Testis (tissue), 5 donors: ENCODE measurements at places on chromosomes 12 and 14.

- no peaks in the 10 kb centered on the region for H3K4me1 ChIP-seq
- H3K4me3 ChIP-seq = no peak overlapping the region
- H3K27me3 ChIP-seq = no peaks in the 10 kb centered on the region
- H3K27ac ChIP-seq = no peak overlapping the region
These were observed 20.1 kb upstream of the RIN3 start for GRCh38 chr14:92493492-92493891.

- no peak overlapping the region for H3K27ac ChIP-seq
- no peak for DNase-seq
- H3K4me1 ChIP-seq = no peaks in the 10 kb centered on the region
- no peak overlapping the region for H3K4me3 ChIP-seq
- H3K27me3 ChIP-seq = no peaks in the 10 kb centered on the region
These were observed 239.8 kb upstream of the EGLN3 start for GRCh38 chr14:34190717-34191116.

DNA sequence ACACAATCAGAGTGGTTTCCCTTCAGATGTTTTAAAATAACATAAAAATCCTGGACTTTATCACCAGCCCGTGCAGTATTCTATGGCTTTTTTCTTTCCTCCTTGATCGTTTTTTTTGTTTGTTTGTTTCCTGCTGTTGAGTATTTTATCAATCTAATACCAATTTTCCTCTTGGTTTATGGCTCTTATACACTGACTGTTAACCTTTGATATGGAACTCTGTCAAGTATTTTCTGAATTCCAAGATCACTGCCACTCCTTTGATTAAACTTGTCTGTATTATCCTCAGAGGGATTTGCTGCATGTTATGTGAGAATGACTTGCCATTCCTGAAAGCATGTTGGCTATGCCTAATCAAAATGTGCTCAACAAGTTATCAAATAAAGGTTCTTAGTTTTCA lies 88.4 kb downstream of the PELI2 start:
- DNase-seq = no peak
- no peak overlapping the region for H3K27ac ChIP-seq

DNA sequence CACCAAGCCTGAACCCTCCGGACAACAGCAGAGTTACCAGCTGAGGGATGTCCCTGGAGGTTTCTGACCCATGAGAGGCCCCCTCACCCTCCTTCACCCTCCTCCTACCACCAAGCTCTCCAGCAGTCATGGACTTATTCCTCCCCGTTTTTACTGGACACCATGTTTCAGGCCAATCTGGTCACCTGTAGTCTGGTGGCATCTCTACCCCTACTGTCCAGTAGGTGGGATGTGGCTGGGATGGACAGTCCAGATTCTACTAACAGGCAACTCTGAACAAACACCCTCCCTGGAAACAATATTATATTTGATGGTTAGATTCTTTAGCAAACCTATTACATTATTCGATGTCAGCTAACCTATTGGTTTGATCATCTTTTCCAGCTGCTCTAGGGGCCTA lies 83.2 kb downstream of the SLC38A1 start:
- H3K4me1 ChIP-seq = no peaks in the 10 kb centered on the region
- H3K4me3 ChIP-seq = no peak overlapping the region
- H3K27ac ChIP-seq = no peak overlapping the region
- DNase-seq = no peak

DNA sequence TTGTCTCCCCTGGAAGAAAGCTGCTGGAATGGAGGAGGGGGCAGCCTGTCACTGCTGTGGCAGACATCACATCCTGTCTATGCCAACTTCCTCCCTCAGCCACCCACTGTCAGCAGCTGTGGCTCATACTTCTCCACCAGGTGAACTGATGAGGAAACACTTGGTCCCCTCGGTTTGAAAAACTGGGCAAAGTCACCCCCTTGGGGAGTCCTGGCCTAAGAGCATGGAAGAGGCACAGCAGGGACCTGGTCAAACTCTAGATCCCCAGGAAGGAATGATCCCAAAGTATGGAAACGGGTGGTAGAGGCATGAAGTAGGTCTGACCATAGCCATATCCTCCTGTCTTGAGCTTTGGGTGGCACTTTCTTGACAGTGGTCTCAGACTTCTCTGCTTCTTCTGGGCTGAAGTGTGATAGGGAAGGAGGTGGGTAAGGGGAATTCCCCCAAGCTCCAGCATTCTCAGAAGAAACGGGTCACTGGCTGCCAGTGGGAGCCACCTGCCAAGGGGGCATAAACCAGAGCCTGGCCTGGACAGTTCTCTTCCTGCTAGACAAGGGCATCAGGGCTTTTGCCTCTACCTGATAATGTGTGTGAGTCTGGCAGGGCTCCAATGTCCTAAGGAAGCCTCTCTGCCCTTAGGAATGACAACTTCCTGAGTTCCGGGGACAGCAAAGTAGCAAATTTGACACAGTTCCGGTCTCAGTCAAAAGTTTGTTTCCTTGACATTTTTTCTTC lies 36.0 kb downstream of the FMNL3 start:
- no peaks in the 10 kb centered on the region for H3K27me3 ChIP-seq
- peak; percentile 38 for DNase-seq
- no peaks in the 10 kb centered on the region for H3K36me3 ChIP-seq
- H3K4me3 ChIP-seq = no peak overlapping the region
- H3K27ac ChIP-seq = peak overlapping the region; percentile 96

GRCh38 chr12:124273630-124274029 lies 21.3 kb upstream of the RFLNA start:
- H3K36me3 ChIP-seq = no peaks in the 10 kb centered on the region
- no peak overlapping the region for H3K27ac ChIP-seq

GRCh38 chr14:75615200-75615599 lies 36.8 kb downstream of the FLVCR2 start:
- H3K36me3 ChIP-seq = no peaks in the 10 kb centered on the region
- H3K27ac ChIP-seq = no peak overlapping the region
- no peak for DNase-seq
- H3K4me3 ChIP-seq = no peak overlapping the region
- H3K27me3 ChIP-seq = no peaks in the 10 kb centered on the region
- peaks cover 30% of the 10 kb centered on the region for H3K4me1 ChIP-seq

- no peak for DNase-seq
- H3K36me3 ChIP-seq = no peaks in the 10 kb centered on the region
- no peak overlapping the region for H3K27ac ChIP-seq
- no peaks in the 10 kb centered on the region for H3K4me1 ChIP-seq
- no peaks in the 10 kb centered on the region for H3K27me3 ChIP-seq
These were observed 37.0 kb upstream of the EIF5 start for GRCh38 chr14:103296987-103297386.

GRCh38 chr12:99911081-99911480 lies 73.7 kb downstream of the ANKS1B start:
- no peak overlapping the region for H3K27ac ChIP-seq
- no peaks in the 10 kb centered on the region for H3K4me1 ChIP-seq
- H3K27me3 ChIP-seq = no peaks in the 10 kb centered on the region

- no peaks in the 10 kb centered on the region for H3K36me3 ChIP-seq
- no peaks in the 10 kb centered on the region for H3K4me1 ChIP-seq
- no peaks in the 10 kb centered on the region for H3K27me3 ChIP-seq
- no peak overlapping the region for H3K4me3 ChIP-seq
- no peak overlapping the region for H3K27ac ChIP-seq
These were observed 15.4 kb upstream of the SCAF11 start for GRCh38 chr12:46005823-46006222.

- no peak overlapping the region for H3K27ac ChIP-seq
- H3K36me3 ChIP-seq = no peaks in the 10 kb centered on the region
- peaks cover 2% of the 10 kb centered on the region for H3K4me1 ChIP-seq
- no peaks in the 10 kb centered on the region for H3K27me3 ChIP-seq
- peak; percentile 94 for DNase-seq
- H3K4me3 ChIP-seq = no peak overlapping the region
These were observed 23.7 kb upstream of the DHRS4 start for GRCh38 chr14:23929822-23930294.

- H3K27ac ChIP-seq = peak overlapping the region; percentile 56
- no peaks in the 10 kb centered on the region for H3K27me3 ChIP-seq
- no peak overlapping the region for H3K4me3 ChIP-seq
- DNase-seq = no peak
These were observed 123.0 kb downstream of the SCARB1 start for GRCh38 chr12:124740691-124741137.

GRCh38 chr14:48936849-48937248 lies 649.3 kb downstream of the RPS29 start:
- H3K27ac ChIP-seq = no peak overlapping the region
- H3K36me3 ChIP-seq = no peaks in the 10 kb centered on the region
- no peaks in the 10 kb centered on the region for H3K4me1 ChIP-seq
- H3K27me3 ChIP-seq = no peaks in the 10 kb centered on the region
- H3K4me3 ChIP-seq = no peak overlapping the region

DNA sequence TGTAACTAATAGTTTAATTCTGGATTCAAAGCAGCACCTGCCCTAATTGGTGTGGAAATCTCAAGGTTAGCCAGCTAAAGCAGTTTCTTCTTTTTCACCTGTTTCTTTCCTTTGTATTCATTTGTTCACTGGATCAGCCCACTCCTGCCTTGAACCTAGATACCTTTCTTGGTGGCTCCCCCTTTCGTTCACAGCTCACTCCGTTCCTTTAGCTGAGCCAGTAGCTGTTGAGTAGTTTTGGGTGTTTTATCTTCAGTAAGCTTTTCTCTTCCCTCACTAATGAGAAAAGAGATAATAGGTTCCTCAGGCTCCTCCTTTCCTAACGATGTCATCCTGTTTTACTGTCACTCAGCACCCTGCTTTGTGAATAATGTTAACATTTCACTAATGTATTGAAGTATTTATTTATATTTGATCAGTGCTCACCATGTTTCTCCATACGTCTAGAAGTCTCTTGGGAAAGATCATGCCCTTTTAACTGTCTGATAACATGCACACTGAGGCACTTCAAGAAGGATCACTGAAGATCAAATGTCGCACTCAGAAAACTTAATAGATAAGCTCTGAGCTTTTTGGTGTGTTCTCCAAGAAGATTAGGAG lies 121.1 kb downstream of the TGFB3 start:
- H3K4me3 ChIP-seq = no peak overlapping the region
- no peaks in the 10 kb centered on the region for H3K27me3 ChIP-seq
- no peaks in the 10 kb centered on the region for H3K36me3 ChIP-seq
- DNase-seq = no peak
- H3K27ac ChIP-seq = no peak overlapping the region
- peaks cover 3% of the 10 kb centered on the region for H3K4me1 ChIP-seq

DNA sequence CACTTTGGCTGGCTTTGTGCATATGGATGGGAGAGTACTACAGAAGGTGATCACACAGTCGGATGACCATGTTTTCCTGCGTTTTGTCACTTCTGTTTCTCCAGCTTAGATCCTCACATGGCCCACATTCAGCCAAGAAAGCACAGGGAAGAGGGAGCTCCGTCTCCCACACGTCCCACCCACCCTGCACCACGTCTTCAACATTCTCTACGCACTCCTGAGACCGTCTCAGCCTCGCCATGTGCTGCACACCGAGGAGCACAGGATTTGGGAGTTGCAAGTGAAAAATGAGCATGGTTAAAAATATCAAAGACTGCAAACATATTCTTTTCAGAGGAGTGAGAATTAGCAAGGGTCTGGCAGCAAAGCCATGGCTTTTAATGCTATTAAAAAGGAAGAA lies 122.2 kb downstream of the APAF1 start:
- no peaks in the 10 kb centered on the region for H3K4me1 ChIP-seq
- no peak for DNase-seq
- H3K27me3 ChIP-seq = no peaks in the 10 kb centered on the region
- H3K36me3 ChIP-seq = no peaks in the 10 kb centered on the region
- no peak overlapping the region for H3K4me3 ChIP-seq

DNA sequence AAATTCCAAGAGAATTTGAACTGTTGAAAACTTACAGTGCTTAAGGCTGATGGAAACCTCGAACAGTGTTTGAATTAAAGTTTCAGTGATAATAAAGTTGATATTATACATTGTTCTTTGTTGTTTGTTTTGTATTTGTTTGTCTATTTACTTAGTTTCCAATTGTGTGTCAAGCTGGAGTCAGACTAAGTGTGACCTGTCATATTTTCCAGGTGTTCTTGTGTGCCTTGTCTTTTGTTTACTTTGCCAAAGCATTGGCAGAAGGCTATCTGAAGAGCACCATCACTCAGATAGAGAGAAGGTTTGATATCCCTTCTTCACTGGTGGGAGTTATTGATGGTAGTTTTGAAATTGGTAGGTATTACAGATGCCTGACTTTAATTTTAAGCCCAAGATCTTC lies 6.0 kb downstream of the SLCO1C1 start:
- no peaks in the 10 kb centered on the region for H3K4me1 ChIP-seq
- H3K27me3 ChIP-seq = no peaks in the 10 kb centered on the region
- DNase-seq = no peak

DNA sequence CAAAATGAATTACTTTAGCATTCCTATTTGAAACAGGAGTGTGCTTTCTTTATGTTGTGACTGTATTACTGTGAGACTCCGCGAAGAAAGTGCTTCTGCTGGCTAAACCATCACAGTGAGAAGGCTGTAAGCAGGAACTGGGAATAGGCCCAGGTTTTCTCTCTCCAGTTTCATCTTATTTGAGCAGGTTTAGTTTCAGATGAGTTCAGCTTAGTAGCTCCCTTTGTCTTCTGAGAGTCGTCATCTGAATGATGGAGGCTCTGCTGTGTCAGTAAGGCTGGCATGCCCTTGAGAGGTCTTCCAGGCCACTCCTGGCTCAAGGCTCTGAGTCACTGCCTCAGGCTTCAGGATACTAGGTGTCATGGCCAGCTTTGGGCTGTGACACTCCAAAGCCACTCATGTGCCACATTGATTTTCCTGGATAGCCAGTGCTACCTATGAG lies 205.6 kb upstream of the RGS6 start:
- DNase-seq = no peak
- no peak overlapping the region for H3K4me3 ChIP-seq
- no peaks in the 10 kb centered on the region for H3K36me3 ChIP-seq
- H3K27ac ChIP-seq = no peak overlapping the region
- no peaks in the 10 kb centered on the region for H3K27me3 ChIP-seq

DNA sequence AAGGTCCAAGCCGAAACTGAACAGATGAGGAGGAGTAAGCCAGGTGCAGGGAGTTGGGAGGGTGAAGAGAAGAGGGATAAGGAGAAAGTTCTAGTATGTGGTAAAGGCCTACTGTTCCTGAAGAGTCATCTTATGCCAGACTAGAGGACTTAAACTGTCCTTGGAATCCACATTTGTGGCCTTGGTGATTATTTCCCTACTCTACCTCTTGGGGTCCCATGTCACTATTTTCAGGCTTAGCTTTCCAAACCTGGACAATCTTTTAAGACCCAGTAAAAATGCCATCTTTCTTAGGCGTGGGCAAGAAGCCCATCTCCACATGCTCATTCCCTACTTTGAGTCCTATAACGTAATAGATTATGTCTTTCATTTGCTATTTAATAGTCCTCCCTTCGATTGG lies 40.1 kb upstream of the CRY1 start:
- H3K4me3 ChIP-seq = no peak overlapping the region
- no peaks in the 10 kb centered on the region for H3K4me1 ChIP-seq
- H3K27ac ChIP-seq = no peak overlapping the region

DNA sequence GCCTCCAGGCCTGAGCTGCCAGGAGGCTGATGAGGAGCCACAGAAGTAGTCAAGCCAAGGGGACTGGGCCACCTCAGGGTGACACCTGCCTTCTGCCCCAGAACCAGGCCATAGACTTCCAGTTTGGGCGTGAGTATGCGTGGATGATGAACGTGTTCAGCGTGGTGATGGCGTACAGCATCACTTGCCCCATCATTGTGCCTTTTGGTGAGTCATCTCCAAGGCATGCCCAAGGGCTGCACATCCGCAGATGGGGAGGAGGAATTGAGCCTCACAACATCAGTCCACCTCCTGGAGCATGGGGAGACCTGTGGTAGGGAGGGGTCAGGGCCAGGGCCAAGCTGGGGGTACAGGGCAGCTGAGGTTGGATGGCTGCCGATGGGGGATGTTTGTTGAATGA lies 22.3 kb downstream of the NGB start:
- H3K36me3 ChIP-seq = no peaks in the 10 kb centered on the region
- DNase-seq = no peak
- H3K4me3 ChIP-seq = no peak overlapping the region
